ENCODE measurements at places on chromosomes 7 and 10.

DNA sequence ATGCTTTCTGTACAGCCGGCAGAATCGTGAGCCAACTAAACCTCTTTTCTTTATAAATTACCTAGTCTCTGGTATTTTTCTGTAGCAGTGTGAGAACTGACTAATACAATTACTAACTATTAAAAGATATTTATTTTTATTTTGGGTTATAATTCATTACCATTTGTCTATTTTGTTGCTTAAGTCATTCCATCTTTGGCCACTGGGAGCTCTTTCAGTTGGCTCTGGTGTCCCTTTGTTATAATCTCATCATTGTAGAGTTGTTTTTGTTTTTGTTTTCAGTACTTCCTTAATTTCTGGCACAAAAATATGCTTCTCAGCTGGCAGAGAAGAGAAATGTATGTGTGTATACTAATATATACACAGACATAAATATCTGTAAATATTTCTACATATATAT is 807.9 kb upstream of the MBL2 start:
- DNase-seq: no peak

GRCh38 chr7:31991846-31992245 is 78.4 kb downstream of the PDE1C start:
- no peak for DNase-seq

DNA sequence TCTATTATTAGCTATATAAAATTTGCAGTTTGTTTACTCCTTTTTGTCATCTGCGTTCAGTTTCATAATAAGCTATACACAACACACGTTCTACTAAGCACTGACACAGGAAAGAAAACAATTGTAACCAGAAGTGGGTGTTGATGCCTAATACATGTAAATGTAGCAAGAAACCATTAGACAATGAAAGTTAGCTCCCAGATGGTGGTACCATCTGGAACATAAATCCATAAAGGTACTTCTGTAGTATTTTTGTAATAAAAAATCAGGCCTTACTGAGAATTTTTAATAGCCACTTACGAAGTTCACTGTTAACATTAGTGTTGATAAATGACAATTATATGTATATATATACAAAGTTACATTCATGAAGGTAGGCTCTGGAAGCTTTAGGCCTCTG is 194.7 kb downstream of the KCND2 start:
- DNase-seq: no peak

DNA sequence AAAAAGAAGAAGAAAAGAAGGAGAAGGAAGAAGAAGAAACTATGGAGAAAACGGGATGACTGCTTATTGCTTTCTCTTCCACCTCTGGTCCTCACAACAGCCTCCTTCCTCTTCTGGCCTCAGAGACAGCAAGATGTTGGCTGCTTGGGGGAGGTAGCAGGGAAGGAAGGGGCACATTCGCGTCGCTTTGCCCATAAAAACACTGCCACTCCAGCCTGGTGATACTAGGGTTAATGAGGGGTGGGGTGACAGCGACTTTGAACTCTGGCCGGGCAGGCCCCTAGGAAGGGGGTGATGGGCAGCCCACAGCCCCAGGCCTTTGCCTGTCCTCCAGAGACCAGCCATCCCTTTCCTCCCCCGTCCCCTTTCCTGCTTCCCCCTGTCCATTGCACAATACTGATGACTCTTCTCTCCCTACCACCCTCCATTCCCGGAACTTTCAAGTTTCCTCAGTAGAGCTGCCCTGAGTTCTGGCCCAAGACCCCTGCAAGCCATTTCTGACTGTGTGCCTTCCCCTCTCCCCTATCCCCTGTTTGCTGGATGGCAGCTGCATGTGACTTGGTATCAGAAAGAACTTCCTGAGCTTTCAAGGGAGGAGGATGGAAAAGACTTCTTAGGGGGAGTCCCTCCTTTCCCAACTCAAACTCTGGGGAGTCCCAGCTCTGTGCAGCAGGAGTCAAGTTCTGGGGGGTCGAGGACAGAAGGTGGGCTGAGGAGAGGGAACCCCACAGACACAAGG is 2.2 kb upstream of the CUEDC2 start:
- no peak for DNase-seq

- DNase-seq: no peak
Observed at GRCh38 chr10:72462261-72462660, 107.5 kb upstream of the DNAJB12 start.

DNA sequence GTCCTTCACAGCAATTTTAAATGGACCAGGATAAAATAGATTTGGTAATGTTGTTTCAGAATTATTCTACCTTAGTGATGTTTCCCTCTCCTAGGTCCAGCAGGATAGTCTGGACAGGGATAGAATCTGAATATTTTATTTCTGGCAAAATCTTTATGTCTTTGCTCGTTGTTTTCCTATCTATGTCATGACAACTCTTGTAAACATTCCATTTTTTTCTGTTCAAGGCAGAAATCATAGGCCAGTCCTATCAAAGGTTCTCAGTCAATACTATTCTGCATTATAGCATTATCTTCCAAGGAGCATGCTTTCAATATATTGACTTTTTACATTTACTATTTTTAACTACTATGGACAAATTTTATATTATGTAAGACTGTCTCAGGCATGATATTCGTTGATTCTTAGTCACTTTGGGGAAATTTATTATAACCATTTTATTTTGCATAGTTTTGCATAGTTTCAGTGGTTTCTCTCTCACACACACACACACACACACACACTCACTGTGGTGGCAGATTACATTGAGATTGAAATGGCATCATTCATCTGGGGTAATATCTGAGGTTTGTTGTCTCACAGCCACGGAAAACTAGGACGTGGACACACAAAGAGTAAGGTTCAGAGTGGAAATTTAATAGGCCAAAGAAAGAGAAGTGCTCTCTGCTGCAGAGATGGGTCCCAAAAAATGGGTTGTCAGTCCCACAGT is 17.2 kb downstream of the TAS2R60 start:
- DNase-seq: no peak

DNA sequence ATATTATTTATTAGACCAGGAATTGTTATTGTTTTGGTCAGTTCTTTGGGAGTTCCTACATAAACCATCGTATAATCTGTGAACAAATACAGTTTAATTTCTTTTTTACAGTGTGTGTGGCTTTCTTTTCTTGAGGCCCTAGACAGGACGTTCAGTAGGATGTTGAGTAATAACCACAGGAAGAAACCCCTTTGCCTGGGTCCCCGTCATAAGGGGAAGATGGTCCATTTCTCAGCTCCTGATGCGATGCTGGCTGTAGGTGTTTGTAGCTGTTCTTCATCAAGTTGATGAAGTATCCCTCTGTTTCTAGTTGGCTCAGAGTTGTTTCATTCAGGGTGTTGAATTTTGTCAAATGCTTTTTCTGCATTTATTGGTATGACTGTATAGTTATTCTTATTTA is 219.7 kb upstream of the ADARB2 start:
- no peak for DNase-seq

DNA sequence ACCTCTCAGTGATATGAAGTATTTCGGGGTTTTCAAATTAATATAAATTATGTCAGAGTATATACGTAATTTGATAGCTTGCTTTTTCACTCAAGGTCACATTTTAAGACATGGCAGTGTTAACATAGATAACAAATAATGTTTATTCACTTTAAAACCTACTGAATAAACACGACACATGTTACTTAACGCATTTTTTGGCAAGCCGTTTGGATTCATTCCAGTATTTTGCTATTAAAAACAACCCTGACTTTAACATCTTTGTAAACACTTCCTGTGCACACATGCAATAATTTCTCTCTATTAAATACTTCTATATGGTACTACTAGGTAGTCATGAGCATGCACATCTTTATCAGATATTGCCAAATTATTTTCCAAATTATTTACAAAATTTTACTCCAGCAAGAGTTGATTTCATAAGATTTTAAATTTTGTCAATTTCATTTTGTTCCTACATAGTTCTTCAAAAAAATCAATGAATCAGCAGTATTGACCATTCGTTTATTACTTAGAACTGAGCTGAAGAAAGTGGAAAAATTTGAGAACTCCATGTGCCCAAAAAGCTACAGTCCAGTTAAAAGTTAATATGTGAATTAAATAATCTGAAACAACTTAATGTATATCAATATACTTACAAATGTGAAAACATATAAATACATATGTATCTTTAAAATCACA is 26.8 kb upstream of the THSD7A start:
- DNase-seq: no peak

DNA sequence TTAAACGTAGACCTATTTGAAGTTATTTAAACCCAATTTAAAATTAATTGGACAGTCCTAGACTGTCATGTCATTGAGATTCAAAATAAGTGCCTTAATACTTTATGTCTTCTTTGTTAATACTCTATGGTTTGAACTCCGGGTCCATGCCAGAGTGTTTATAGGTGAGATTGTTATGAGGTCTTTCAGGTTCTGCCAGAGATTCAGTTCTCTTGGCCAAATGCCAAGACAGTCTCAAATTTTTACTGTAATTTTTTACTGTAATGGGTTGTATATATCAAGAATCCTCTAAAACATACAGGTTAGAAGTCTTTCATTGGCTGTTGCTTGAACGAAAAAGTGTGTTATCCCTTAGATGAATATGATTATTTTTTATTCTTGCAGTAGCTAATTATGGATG is 3.9 kb downstream of the ADD3 start:
- DNase-seq: no peak

GRCh38 chr10:77374189-77374656 is 263.4 kb downstream of the KCNMA1 start:
- DNase-seq: no peak

DNA sequence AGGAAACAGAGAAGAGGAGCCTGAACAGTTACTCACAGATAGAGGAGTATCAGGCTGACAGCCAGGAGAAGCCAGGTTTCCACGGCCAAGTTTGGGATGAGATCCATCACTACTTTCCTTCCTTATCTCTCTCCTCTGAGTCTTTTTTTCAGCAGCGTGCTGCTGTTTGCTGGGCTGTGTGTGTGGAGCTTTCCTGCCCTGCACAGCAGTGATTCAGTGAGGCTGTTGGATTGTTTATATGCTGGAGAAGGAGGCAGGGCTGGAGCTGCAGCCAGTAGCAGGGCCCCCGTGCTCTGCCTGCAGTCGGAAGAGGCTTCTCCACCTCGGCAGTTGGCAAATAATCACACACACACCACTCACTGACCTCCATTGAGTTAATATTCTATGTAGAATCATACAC is at the start of gene CYP3A7:
TSS of gene CYP3A7 (minus strand) at position 210 of the 400 bp plus-strand sequence. CDS start at position 107, 103 bp downstream.
- DNase-seq: no peak

DNA sequence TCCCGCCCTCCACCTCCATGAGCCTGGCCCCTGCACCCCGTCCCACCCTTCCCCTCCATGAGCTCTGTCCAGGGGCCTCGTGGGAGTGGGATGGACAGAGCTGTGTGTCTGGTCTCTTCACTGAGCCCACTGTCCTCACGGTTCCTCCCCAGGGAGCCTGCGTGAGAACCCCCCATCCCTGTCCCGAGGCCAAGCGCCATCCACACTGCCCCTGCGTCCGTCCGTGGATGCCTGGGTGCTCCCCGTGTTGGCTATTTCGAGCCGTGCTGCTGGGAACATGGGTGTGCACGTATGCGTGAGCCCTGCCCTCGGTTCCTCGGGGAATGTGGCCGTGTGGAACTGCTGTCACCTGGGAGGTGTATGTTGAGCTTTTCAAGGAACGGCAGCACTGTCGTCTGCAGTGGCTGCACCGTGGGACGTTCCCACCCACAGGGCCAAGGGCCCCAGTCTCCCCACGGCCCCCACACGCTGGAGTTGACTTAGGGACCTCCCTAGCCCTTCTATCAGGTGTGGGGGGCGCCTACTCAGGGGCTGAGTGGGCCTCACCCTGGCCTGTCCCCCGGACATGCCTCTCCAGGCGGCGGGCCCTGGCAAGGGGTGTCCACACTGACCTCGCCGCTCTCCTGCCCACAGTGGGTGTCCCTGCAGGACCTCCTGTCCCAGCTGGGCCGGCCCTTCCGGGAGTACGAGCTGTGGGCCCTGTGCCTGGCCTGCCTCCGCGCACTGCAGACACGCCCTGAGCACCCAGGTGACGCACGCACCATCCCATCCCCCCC is 28.1 kb downstream of the KNDC1 start:
- no peak for DNase-seq

- no peak for DNase-seq
Observed at GRCh38 chr10:35400595-35401268, 64.4 kb downstream of the CCNY start.

DNA sequence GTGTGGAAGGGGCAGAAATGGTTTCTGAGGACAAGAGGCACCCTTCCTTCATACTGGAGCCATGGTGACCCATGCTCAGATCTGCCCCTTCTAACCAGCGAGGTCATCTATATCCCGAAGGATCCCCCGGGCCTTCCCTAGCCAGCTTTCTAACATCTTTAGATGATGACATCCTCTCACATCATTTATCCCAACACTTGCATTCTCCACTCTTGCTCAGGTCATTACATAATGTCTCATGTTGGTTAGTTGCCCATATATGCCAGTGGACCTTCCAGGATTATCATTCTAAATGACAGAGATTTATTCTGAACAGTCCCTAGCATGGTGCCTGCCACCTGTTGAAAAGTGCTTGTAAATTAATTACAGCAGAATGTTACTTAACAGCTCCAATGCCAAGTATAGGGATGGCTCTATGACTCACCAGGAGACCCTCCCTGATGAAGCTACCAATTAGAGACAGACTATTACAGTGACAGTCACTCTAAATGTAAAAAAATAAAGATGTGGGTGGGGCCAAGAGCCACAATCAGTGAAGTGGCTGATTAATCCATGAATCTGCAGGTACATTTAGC is 22.6 kb upstream of the ABLIM1 start:
- DNase-seq: no peak

DNA sequence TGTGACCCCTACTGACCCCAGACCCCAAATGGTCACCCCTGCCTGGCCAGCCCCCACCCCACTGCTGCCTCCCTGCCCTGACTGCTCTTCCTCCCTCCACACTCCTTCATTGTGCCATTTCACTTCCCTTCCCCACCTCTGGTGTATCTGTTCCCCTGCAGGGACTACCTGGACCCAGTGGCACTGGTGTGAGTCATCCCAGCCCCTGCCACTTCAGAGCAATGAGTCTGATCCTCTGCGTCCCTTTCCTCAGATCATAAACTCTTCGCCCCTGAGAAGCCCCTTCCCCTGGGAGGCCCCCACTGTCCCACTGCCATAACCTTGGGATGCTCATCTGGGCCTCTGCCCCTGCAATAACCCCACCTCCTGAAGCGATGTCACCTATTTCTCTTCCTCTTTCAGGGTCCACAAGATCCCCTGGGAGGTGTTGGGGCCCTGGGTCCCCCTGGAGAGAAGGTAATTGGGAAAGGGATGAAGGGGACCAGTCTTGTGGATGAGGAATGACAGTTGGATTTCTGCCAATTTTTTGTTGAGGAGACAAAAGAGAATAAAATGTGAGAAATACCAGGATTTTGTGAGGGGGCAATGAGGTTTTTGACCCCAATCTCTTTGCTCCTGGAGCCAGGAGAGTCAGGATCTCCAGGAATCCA is 19.1 kb upstream of the VOPP1 start:
- DNase-seq: no peak

GRCh38 chr7:45573661-45574415 is at the start of gene ADCY1:
Gene ADCY1, plus strand, starts transcription at chr7:45574368. Its CDS starts 176 bp downstream, at chr7:45574544.
- no peak for DNase-seq

Data from activated CD4-positive, alpha-beta T cell treated with anti-CD3 and anti-CD28 coated beads, Interleukin-2, amount 50 U/mL, for 24 hours (primary cell).